ENCODE measurements at places on chromosomes 16 and 17.

GRCh38 chr16:4152267-4152666 is 36.0 kb upstream of the ADCY9 start:
- no peak for DNase-seq

- no peak for DNase-seq
Measured at GRCh38 chr16:17468611-17469010, 2.1 kb downstream of the XYLT1 start.

DNA sequence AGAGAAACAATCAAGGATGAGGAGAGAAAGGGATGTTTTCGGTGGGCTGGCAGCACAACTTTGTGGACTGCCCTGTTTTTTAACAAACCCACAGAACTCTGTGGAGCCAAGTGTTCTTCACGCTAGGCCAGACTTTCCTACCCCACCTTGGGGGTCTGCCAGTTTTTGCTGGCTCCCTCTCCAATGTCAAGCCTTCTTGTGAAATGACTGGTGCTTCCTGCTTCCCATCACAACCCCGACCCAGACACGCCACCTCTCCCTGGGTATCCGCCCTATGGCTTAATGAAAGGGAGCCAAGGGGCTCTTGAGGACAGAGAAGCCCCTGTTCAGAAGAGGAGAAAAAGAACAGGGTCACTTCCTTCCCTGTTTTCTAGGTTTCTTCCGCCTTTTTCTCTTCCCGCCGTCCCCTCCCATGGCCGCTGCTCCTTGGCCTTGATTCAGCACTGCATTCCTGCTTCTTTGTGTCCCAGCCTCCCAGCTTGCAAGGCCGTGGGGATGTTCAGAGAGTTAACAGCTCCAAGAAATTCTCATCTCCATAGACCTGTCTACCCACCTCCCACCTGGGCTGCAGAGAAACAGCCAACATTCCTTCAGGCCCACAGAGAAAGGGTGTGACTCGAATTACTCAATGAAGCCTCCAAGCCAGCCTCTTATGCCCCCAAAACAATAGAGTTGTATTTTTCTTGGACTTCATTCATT is 16.5 kb upstream of the SOX9 start:
- no peak for DNase-seq

DNA sequence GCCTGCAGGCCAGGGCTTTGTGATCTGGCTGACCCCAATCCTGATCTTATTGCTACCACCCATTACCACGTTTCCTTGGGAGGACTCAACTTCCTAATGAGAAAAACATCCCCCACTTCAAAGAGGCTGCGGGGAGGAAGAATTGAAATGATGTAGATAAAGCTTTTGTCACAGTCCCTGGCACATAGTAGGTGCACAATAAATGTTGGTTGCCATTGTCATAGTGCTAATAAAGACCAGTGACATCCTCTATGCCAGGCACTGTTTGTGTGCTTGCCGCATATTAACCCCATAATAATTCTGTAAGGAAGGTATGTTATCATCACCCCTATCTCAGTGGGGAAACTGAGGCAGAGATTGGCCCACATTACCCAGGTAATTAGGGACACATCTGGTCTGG is 22.4 kb downstream of the WNT3 start:
- no peak for DNase-seq

DNA sequence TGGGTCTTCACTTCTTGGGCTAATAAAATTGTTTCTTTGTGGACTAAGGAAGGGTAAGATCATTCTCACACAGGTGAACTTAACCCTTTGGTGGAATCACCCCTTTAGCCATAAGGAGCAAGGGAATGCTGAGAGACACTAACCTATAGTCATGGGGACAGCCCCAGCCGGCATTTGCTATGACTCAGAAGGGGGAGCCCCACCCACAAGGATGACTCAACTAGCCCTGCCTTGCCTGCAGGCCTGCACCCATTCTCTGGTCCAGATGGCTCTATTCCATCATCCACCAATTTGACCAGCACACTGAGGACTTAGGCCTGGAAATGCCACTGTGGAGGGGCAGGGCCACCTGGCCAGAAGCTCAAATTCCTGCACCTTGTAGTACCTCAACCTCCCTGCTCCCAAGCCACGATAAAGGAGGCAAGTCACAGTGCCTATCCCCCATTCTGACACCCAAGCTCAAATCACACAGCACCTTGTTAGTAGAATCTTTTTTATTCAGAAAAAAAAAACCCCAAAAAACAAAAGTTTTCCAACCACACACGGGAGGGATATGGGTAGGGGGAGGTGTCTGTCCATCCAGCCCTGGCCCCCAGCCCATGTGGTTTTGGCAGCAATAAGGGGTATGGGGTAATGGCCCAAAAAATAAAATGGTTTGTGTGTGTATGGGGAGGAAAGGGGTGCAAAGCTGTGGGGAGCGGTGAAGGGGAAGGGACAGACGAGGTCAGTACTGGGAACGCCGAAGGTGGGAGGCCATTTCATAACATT is 3.0 kb downstream of the PFN1 start:
- DNase-seq = no peak

- DNase-seq = no peak
Measured at GRCh38 chr17:10931133-10931532, 93.2 kb upstream of the PIRT start.

- DNase-seq = no peak
Measured at GRCh38 chr17:32917842-32918241, 10.1 kb upstream of the TMEM98 start.

- peak; percentile 95 for DNase-seq
Measured at GRCh38 chr17:8220783-8221662, 10.6 kb upstream of the AURKB start.

- no peak for DNase-seq
Measured at GRCh38 chr17:72466199-72466598, 345.4 kb downstream of the SOX9 start.

GRCh38 chr16:31420037-31420436 is 8.1 kb downstream of the COX6A2 start:
- DNase-seq = no peak

DNA sequence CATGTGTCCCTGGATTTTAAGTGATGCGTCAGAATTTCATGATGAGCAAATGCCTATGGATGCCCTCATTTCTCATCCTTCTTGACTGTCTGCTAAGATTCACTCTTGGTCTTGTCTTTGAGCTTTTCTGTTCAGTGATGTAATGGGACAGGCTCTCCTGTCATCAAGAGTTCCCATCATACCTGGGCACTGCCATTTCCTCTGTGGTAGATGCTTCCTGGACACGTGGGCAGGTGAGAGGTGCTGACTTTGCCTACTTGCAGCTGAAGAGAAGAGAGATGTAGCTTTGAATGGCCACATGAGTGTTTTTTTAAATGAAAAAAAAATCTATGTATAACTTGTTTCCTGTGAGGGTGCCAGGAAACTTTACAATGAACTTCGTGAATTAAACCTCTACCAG is 557.7 kb downstream of the MAF start:
- no peak for DNase-seq

DNA sequence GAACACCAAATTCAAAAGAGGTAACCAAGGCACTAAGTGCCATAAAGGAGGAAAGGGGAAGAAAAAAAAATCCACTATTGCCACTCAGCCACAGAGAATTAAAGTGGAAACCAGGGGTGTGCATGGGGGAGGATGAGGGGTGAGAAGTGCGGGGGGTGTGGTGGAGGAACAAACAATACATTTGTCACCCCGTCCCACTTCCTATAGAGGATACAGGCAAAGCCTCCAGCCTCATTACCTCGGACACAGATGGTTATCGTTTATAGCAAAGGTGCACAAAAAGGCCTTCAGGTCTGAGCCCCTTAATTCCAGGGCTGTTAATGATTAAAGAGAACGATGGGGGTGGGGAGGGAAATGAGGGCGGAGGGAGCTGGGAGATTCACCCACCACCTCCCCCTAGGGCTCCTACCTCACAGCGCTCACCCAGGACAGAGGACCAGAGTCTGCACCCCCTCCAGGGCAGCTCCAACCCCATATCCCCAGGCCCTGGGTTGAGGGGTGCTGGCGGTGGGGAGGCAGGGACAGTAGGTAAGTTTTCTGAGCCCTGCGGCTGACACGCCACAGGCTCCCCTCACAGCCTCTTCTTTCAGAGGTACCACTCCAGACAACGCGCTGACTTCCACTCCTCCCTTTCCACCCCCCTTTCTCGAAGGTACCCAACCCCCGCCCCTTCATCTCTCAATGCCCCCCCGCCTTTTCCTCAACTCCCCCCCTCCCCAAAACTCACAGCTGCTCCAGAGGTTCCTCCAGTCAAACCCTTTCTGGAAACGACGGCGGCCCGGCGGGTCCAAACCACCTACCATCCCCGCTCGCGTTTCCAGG is 470 bp downstream of the DCUN1D3 start:
- DNase-seq = peak; percentile 58

DNA sequence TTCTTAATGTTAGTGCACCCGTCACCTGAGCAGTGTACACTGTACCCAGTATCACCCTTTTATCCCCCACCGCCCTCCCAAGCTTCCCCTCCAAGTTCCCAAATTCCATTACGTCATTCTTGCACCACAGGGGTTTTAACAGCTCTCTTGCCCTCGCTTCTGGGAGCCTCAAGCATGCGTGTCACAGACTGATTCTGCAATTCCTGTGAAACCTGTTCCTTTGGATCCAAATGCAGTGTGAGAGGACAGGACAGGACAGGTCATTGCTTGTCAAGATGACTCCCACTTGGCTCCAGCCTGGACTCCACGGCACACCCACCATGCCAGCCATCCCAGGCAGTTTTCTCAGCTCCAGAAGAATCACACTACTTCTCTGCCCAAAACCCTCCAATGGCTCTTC is 44.1 kb downstream of the CYB5D2 start:
- no peak for DNase-seq

DNA sequence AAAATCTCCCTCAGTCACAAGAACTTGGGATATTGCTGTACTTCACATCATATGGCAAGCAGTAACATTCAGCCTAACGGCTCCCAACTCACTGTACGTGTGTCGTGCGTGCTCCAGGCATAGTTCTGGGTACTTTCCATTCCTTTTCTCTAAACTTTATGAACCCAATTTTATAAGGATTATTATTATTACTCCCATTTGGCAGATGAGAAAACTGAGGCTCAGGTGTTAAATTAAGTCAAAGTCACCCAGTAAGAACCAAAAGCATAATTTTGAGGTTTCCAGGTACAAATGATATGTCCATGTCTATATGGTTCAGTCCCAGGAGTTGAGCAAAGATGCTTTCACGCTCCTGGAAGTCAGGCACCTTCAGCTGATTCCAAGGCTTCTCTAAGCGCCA is 4.8 kb upstream of the C1QBP start:
- DNase-seq = no peak

DNA sequence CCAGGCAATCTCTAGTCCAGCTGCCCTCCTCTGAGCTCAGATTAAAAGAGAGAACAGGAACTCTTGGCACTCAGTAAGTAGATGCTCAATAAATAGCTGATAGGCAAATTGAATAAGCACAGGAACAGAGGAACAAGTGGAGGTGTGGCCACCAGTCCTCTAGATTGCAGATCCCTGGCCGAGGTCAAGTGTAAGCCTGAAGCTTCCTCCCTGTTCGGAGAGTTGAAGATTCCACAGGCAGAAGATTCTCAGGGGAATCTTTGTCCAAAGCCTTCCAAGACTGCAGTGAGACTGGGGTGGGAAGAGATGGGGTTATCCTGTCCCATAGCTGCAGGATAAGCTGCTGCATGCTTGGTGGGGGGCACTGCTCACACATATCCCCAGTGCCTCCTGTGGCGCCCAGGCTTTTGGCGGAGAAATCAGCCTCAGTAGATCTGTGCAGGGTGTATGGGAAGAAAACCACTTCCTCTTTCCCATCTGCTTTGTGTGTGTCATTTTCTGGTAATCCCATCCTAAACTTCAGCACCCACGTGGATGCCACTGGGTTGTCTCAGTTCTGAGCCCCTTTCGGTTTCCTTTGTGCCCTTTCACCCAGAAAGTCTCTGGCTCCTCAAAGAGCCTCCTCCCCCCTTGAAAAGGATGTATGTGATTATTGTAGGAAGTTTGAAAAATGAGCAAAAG is 12.1 kb downstream of the CD300A start:
- peak; percentile 86 for DNase-seq

- DNase-seq = no peak
Measured at GRCh38 chr17:55334285-55334684, 69.5 kb downstream of the HLF start.

GRCh38 chr17:80668375-80669148 is 123.9 kb downstream of the RPTOR start:
- no peak for DNase-seq

- no peak for DNase-seq
Measured at GRCh38 chr16:57175896-57176295, 9.9 kb downstream of the PSME3IP1 start.

Data from KBM-7 (cell line).